ENCODE measurements at places on chromosomes 11 and 22.

GRCh38 chr11:124658986-124659385, 14.6 kb downstream of the SIAE start:
- no peak for DNase-seq

- DNase-seq = no peak
Observed at GRCh38 chr11:128891913-128892398, 800 bp downstream of the KCNJ5 start.

DNA sequence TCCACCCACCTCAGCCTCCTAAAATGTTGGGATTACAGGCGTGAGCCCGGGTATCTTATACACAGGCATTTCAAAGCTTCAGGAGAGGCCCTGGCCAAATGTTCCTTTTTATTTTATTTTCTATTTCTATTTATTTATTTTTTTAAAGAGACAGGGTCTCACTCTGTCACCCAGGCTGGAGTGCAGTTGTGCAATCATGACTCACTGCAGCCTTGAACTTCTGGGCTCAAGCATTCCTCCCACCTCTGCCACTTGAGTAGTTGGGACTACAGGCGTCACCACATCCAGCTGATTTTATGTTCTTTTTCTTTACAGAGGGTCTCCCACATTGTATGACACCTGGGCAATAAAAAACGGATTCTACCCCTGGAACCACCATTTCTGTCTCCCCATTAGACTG, 71.2 kb downstream of the FBXO7 start:
- no peak for DNase-seq

- no peak for DNase-seq
Observed at GRCh38 chr11:110196241-110196754, 100.1 kb downstream of the RDX start.

DNA sequence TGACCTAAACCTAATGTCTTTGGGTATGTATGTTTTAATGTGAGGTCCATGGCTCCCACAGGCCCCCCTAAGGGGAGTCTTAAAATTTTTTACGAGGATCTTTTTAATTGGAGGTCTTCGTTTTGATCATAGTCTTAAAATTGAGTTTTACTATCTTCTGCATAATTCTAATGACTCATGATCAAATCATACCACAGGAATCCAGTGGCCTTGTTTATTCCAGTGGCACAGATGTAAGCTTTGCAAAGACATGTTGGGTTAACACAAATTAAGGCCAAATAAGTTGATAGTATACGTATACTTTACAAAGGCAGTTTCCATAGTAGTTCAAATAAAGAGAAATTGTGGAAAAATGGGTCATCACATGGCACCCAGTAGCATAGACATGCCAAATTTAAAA, 33.9 kb upstream of the FJX1 start:
- DNase-seq = no peak

Measured in SK-N-SH (cell line).